HepG2 (cell line): ENCODE measurements at places on chromosomes 2 and 18.

DNA sequence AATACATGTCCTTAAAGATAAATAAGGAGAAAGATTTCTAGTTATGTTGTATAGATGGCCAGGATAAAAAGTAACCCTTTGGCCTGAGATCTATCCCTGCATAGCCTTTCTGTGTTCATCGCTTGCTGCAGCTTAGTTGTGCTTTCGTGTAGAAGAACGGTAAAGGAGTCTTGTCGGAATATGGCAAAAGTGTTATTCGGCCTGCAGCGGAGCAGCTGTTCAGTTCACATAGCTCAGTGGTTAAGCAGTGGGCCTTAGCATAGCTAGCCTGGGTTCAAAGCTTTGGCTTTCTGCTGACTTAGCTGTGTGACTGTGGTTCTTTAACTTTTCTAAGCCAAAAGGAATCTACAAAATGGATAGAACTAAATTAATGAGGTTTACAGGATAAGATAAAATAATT is 55.4 kb downstream of the MALT1 start:
- DNase-seq: no peak

GRCh38 chr2:67210430-67210829 is 186.7 kb upstream of the ETAA1 start:
- DNase-seq: no peak

DNA sequence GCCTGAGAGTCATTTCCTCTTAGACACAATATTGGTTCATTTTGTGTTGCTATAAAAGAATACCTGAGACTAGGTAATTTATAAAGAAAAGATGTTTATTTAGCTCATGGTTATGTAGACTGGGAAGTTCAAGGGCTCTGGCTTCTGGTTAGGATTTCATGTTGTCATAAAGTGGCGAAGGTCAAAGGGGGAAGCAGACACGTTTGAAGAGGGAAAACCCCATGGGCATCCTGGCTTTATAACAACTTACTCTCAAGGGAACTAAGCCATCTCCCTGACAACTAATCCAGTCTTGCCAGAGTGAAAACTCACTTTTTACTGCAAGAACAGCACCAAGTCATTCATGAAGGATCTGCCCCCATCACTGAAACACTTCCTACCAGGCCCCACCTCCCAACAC is 89.7 kb upstream of the RNF152 start:
- no peak for DNase-seq

DNA sequence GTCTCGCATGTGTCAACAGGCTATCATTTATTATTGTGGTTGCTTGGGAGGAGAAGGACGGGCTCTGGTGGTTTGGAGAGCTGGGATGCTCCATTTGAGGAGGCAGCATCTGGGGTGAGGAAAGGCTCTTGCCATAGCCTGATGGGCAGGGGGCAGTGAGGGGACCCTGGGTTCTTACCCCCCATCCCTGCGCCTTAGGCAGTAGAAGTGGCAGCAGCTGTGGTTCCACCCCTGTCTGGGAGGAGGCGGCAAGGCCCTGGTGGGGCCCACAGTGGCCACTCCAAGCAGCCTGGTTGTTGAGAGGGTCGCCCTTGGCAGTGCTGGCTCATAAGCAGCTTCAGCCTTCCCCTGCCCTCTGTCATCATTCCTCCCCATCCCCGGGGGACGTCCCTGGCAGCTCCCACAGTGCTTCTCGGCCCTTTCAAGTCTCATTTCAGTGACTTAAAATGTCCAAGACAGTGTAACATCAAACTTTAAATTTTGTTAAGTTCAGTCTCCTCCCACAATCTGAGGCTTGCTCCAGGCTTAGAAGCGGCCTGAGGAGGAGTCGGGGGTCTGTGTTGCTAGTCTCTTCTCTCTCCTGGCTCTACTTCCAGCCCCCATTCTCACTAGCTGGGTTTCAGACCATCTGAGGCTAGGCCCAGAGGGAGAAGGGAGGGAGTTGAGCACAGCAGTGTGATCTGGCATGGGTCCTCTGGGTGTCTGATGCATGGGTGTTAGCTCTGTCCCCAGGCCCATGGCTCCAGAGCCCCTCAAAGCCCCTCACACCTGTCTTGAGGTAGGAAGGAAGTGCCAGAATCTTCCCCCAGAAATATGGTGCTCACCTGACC is 34.9 kb upstream of the PTPN4 start:
- no peak for DNase-seq

GRCh38 chr2:191983186-191983585 is 136.3 kb upstream of the CAVIN2 start:
- no peak for DNase-seq

DNA sequence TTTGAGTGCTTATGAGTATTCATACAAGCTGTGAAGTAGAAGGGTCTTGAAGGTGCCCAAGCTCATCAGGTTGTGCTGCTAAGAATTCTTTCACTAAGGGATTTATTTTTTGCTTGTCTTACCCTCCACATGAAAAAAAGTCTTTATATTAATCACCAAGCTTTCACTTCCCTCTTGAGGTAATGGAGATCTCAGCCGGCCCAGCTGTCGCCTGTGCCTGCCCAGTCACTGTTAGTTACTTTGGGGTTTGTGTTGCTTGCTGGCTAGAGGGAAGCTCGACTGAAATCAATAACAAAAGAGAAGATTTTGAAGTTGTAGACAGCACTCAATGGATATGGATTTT is 21.9 kb downstream of the MC2R start:
- no peak for DNase-seq

- DNase-seq: no peak
Measured at GRCh38 chr2:173280853-173281252, 73.8 kb upstream of the CDCA7 start.

GRCh38 chr2:219460424-219460926 is 25.8 kb downstream of the SPEG start:
- DNase-seq: no peak

- DNase-seq: no peak
Measured at GRCh38 chr2:238574490-238575271, 148.0 kb downstream of the ASB1 start.

- no peak for DNase-seq
Measured at GRCh38 chr2:1742681-1743395, 1.5 kb downstream of the PXDN start.
